Activated naive CD4-positive, alpha-beta T cell (primary cell): ENCODE measurements at places on chromosomes 2 and 18.

- no peak for DNase-seq
These were observed 156.4 kb upstream of the ITGA4 start for GRCh38 chr2:181300600-181301291.

GRCh38 chr18:30915336-30915988 is 127.1 kb downstream of the DSC3 start:
- DNase-seq = no peak

DNA sequence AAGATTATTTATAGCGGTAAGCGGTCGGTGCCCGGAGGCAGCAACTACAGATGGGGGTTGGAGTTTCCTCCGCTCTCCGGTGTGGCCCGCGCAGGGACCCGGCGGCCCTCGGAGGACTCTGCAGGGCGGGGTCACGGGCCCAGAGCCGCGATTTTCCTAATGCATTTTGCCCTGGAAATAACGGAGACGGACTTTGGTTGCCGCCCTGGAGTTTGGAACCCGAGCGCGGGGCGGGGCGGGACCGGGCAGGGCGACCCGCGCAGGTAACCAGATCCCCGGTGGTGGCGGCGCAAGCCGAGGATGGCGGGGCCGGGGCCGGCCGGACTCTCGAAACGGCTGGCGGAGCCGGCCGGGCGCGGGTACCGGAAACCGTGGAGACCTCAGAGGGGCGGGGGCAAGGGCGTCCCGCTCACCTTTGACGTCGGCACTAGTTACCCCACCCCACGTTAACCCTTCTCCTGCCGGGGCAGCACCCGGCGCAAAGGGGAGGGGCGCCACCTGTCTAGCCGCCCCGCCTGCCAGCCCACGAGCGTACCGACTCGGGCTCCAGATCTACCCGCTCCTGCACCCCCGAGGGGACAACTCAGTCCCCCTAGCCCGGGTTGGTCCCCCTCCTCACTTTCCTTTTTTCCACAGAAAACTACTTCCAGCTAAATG is 2.9 kb downstream of the CYP26B1 start:
- no peak for DNase-seq

DNA sequence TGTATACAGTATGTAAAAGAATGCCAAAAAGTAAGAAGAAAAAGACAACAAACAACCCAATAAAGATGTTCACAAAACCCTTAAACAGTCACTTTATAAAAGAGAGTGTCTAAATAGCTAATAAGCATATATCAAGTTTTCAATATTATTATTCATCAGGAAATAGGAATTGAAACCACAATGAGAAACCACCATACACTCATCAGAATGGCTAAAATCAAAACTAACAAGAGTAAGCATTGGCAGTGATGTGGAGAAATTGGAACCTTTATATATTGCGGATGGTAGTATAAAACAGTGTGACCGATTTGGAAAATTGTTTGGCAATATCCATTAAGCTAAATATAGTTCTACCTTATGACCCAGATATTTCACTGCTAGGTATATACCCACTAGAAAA is 20.5 kb upstream of the TGFA start:
- DNase-seq = no peak

- no peak for DNase-seq
These were observed 130.1 kb upstream of the GALNT5 start for GRCh38 chr2:157127249-157128012.

- no peak for DNase-seq
These were observed 500.1 kb downstream of the ARHGAP15 start for GRCh38 chr2:143629340-143629739.

GRCh38 chr2:72963423-72964145 is 46.3 kb downstream of the EMX1 start:
- DNase-seq = no peak

GRCh38 chr2:189933911-189934399 is 128.6 kb downstream of the MSTN start:
- DNase-seq = no peak

DNA sequence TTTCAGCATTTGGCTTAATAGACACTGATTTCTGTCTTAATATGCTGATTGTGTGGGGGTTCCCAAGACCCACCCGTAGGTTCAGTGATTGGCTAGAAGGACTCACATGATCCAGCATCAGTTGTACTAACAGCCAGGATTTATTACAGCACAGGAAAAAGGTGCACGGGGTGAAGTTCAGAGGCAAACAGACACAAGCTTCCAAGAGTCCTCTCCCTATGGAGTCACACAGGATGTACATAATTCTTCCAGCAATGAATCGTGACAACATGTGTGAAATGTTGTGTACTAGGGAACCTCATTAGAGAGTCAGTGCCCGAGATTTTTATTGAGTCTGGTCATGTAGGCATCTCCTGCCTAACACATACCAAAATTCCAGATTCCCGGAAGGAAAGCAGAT is 52.8 kb downstream of the GALNT1 start:
- no peak for DNase-seq

DNA sequence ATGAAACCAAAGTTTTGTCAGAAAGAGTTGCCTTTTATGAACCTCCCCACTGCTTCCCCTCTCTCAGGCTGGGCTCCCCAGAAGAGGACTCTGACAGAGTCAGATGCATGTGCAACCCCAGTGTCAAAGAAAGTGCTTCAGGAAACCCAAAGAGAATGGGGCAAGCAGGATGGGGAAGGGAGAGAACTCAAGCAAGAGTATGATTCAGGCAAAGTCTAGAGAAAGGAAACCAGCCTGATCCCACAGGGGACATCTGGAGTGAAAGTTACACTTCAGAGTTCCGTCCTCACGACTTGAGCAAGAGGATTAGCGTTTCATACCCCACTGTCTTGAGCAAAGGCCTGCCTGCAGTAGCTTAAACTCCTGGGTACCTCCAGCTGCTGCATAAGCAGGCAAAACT is 51.8 kb upstream of the EPC2 start:
- DNase-seq = no peak

- no peak for DNase-seq
These were observed 84.3 kb downstream of the NEB start for GRCh38 chr2:151649966-151650365.

GRCh38 chr18:48017635-48018034 is 87.2 kb upstream of the SMAD2 start:
- DNase-seq = no peak

DNA sequence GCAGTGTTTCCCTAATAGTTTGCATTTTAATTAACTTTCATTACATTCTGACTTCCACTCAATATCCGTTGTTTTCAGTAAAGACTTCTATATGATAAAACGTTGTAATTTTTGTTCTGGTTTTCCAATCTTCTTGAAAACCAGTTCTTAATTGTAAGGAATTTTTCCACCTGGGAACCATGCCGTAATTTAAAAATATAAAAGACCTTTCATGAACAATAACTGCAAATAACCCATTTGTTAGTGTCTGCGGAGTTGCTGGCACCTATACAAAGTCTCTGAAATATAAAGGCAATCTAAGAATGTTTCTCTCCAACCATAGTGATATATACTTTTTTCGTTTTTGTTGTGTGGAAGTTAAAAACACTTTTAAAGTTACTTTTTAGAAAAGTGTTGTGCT is 7.7 kb upstream of the SATB2 start:
- no peak for DNase-seq

- DNase-seq = peak; percentile 38
These were observed 697 bp downstream of the LGALSL start for GRCh38 chr2:64454386-64455332.

GRCh38 chr2:179036353-179036905 is 13.5 kb downstream of the CCDC141 start:
- no peak for DNase-seq

DNA sequence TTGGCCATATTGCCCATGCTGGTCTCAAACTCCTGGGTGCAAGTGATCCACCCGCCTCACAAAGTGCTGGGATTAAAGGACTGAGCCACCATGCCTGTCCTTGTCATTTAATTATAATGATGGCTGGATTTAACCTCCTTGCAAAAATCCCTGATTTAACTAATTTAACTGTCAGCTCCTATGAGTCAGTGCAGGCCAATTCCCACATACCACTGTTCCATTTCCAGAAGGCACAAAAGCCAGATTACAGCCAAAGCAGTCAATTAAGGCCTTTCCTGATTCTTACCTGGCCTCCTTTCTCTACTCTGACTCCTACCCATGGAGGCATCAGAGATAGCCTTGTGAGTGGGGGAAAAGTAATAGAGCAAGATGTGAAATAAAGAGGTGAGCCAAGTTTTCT is 12.3 kb upstream of the SLC35F5 start:
- no peak for DNase-seq

DNA sequence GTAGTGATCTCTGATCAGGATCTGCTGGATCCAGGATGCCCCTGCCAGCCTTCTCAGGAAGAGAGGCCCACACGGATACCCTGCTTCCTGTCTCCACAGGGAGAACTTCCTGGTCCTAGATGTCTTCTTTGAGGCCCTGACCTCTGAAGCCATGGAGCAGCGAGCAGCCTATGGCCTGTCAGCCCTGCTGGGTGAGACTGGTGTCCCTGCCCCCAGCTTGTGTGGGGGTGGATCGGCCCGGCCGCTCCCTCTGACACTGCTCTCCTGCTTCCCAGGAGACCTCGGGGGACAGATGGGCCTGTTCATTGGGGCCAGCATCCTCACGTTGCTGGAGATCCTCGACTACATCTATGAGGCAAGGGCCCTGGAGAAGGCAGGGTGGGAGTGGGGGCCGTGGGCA is 6.6 kb downstream of the CHPF start:
- no peak for DNase-seq

DNA sequence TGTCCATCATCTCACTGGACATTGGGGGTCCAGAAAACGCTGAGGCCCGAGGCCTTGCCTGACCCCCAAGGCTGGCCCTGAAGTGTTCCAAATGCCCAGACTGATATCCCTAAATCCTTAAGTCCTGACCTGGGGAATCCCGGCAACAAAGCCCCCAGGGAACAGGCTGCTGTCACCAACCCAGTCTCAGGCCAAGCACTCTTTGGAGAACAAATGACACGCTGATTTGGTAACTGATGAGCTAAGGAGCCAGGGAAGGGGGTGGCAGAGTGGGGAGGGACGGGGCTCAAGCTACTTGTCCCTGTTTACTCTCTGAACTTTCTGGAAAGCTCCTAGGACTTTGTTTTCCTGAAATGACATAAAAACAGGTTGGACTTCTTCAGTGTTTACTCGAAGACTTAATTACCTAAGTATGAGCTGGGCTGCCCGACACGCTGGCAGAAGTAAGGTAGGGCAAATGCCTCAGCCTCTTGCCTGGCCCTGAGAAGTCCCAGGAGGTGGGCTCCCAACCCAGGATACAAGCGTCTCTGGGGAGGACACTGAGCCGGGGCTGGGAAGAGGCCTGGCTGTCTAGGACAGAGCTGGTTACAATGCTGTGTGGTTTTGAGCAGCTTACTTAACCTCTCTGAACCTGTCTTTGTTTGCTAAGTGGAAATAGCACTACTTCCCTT is 105.5 kb upstream of the GLI2 start:
- no peak for DNase-seq

DNA sequence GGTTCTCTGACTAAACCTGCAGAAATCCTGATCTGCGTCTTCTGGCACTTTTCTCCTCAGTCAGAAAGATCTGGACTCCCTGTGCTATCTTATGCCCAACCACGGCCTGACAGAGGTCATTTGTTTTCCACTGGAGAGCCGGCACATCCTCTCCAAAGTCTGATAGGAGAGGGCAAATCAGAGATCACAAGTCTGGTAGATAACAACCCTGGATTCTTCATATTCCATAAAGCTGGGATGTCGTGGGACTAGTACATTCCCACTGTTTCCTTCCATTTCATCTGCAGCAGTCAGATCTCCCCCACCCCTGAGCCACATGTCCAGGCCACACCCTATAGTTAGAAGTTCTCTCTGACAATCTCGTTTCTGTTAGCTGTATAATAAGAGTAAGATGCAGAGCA is 157.0 kb downstream of the MGAT5 start:
- DNase-seq = no peak
